ENCODE measurements at places on chromosomes 1 and 21. TPM values are rescaled to one million over a fixed set of nuclear protein-coding genes. Genes with fewer than 3 reads are reported as not detected.

The FCER1A gene
- not detected for total RNA-seq

The ERO1B gene
- total RNA-seq = 21.9 TPM

The TXNDC12 gene
- 33.4 TPM for total RNA-seq

The KCND3 gene
- 14.5 TPM for total RNA-seq

The HES3 gene
- total RNA-seq = not detected

The IL19 gene
- not detected for total RNA-seq

The DMBX1 gene
- not detected for total RNA-seq

The SHC1 gene
- total RNA-seq = 55.0 TPM

The LCA5L gene
- 2.8 TPM for total RNA-seq

DNA sequence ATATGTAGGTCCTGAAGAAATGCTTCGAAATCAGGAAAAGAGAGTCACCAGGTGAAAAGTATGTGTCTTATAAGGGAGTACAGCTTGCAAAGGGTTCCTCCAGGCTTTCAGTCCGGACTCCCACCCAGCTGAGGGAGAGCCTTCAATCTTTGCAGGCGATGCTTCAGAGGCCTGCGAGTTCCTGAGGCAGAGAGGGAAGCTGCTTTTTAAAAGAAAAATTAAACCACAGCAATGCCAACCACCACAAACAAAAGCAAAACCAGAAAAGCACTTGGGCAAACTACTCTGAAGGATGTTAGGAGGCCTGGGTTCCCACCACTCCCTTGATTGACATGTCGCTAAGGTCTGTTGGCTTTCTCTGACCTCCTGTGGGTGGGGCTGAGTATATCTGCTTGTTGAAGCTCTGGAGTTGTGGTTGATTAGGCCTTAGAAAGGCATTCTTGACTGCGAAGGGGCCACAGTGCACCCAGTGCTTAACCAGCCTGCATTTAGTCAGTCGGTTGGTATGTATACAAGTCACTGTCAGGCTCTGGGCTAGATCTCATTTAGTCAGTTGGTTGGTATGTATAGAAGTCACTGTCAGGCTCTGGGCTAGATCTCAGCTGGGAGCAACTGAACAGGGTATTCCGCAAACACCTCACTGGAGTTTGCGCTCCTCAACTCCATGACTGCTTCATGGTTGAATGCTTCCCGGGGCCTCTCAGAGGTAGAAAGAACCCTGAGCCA, 1.2 kb downstream of the NIPAL3 start:
- H3K27me3 ChIP-seq = no peaks in the 10 kb centered on the region
- H3K36me3 ChIP-seq = no peaks in the 10 kb centered on the region
- no peak overlapping the region for H3K4me3 ChIP-seq
- no peak for DNase-seq
- H3K4me1 ChIP-seq = no peaks in the 10 kb centered on the region

DNA sequence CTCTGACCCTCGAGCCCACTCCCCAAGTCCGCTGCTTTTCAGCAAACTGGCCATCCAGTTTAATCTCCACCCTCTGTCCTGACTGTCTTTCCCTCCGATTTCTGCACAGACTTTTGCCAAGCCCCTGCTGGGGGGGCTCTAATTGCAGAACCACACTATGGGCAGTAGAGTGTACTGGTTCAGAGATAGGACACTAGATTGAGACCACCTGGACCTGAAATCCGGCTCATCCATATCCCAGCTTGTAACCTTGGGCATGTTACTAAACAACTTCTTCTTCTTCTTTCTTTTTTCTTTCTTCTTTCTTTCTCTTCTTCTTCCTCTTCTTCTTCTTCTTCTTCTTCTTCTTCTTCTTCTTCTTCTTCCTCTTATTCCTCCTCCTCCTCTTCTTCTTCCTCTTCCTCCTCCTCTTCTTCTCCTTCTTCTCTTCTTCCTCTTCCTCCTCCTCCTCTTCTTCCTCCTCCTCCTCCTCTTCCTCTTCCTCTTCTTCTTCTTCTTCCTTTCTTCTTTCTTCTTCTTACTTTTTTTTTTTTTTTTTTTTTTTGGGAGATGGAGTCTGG, 7.7 kb downstream of the LRRC71 start:
- H3K4me1 ChIP-seq = no peaks in the 10 kb centered on the region
- no peak overlapping the region for H3K27ac ChIP-seq
- no peak for DNase-seq
- H3K4me3 ChIP-seq = no peak overlapping the region
- no peaks in the 10 kb centered on the region for H3K36me3 ChIP-seq
- H3K27me3 ChIP-seq = peaks cover 25% of the 10 kb centered on the region

DNA sequence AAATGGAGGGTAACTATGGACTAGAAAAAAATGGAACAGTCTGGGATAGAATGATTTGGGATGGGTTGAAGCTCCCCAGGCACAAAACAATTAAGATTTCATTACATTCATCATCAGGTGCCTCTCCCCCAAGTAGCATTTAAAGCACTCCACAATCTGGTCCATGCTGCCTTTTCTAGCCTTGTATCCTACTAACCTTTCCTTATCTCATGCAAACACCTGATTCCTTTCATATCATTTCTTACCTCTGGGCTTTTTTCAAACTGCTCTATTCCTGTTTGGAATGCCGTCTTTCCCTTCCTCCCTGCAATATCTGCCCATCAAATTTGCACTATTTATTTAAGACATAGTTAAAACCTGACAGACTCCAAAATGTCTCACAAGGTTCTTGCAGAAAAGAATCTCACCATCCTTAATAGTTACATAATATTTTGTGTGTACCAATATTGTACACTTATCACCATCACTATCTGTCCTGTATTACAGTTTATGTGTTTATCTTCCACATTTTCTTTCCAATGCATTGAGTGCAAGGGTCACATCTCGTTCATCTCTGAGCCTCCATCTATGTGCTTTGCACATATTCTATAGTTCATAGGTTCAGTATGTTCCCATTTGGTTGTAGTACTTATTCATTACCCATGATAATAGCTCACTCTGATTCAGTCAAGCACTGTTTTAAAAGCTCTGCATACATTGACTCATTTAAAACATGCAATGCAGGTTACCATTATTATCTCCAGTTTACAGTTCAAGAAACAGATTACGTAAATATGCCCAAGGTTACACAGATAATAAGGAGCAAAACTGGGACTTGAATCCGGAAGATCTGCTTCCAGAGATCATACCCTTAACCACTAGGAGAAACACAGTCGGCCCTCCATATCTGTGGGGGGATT, 16.1 kb upstream of the SHCBP1L start:
- H3K36me3 ChIP-seq = no peaks in the 10 kb centered on the region
- no peak overlapping the region for H3K4me3 ChIP-seq
- no peaks in the 10 kb centered on the region for H3K4me1 ChIP-seq
- H3K27ac ChIP-seq = no peak overlapping the region
- H3K27me3 ChIP-seq = no peaks in the 10 kb centered on the region
- no peak for DNase-seq

DNA sequence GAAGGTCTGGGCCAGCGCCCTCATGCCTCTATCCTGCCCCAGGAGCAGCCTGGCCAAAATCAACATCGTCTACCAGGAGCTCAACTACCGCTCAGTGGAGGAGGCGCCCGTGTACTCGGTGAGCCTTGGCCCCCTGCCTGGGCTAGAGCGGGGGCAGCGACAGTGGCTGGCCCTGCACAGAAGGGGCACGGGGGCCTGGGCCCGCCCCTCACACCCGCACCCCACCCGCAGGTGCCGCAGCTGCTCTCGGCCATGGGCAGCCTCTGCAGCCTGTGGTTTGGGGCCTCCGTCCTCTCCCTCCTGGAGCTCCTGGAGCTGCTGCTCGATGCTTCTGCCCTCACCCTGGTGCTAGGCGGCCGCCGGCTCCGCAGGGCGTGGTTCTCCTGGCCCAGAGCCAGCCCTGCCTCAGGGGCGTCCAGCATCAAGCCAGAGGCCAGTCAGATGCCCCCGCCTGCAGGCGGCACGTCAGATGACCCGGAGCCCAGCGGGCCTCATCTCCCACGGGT, 10.8 kb downstream of the SCNN1D start:
- H3K27me3 ChIP-seq = no peaks in the 10 kb centered on the region
- no peaks in the 10 kb centered on the region for H3K36me3 ChIP-seq
- no peak overlapping the region for H3K4me3 ChIP-seq
- H3K4me1 ChIP-seq = no peaks in the 10 kb centered on the region
- H3K27ac ChIP-seq = no peak overlapping the region

DNA sequence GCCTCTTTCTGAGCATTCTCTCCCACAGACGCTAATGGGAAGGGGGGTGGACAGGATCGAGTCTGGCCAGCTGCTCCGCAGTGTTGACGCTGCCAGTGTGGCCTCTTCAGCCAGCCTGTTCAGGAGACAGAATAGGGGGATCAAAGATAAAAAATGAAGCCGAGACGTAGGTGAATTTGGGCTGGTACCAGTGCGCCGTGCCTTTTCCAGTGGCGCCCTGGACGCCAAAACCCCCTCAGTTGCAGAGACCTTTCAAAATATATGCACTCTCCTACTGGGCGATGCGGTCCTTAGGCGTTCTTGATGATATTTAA, 1.1 kb downstream of the TTC3 start:
- H3K27ac ChIP-seq = peak overlapping the region; percentile 96
- no peaks in the 10 kb centered on the region for H3K27me3 ChIP-seq
- no peaks in the 10 kb centered on the region for H3K36me3 ChIP-seq
- no peak for DNase-seq
- peak overlapping the region; percentile 87 for H3K4me3 ChIP-seq

- no peak overlapping the region for H3K4me3 ChIP-seq
- H3K27me3 ChIP-seq = no peaks in the 10 kb centered on the region
- no peak for DNase-seq
- H3K27ac ChIP-seq = no peak overlapping the region
- peaks cover 4% of the 10 kb centered on the region for H3K36me3 ChIP-seq
Measured at GRCh38 chr1:211281320-211282022, 22.3 kb downstream of the RCOR3 start.

DNA sequence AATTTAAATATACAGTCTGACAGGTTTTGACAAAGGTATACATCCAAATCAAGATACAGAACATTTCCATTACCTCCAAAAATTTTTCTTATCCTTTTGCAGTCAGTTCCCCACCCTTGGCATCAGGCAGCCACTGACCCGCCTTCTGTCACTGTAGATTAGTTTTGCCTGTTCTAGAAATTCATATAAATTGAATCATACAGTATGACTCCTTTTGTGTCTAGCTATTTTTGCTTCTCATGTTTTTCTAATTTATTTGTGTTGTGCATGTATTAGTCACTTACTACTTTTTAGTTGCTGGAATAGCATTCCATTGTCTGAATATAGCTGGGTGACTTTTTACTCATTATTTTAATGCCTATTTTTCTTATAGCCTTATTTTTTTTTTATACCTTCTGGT, 3.8 kb downstream of the UTP25 start:
- H3K27ac ChIP-seq = no peak overlapping the region
- DNase-seq = no peak
- H3K4me3 ChIP-seq = no peak overlapping the region
- H3K4me1 ChIP-seq = peaks cover 8% of the 10 kb centered on the region
- peaks cover 38% of the 10 kb centered on the region for H3K36me3 ChIP-seq
- H3K27me3 ChIP-seq = no peaks in the 10 kb centered on the region

GRCh38 chr1:228094432-228095016, 8.6 kb downstream of the C1orf35 start:
- H3K27ac ChIP-seq = no peak overlapping the region

DNA sequence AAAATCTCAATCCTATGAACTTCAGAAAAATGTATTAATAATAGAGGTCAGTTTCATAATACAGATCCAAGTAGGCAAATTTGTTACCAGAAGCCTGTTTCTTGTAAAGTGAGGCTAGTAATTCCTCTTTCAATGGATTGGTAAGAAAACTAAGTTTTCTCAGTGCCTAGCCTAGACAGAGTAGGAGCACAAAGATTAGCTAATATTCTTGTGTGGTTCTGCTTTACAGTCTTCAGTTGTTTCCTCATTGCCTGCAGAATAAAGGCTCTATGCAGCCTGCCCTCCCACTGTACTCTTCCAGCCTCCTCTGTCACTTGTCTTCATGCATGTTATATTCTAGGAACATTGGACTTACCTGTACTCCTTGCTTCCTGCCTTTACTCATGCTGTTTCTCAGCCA, 2.4 kb upstream of the PPP1R15B start:
- no peaks in the 10 kb centered on the region for H3K36me3 ChIP-seq
- no peak overlapping the region for H3K27ac ChIP-seq
- no peaks in the 10 kb centered on the region for H3K4me1 ChIP-seq
- H3K27me3 ChIP-seq = no peaks in the 10 kb centered on the region

- no peak for DNase-seq
- no peaks in the 10 kb centered on the region for H3K4me1 ChIP-seq
- no peaks in the 10 kb centered on the region for H3K36me3 ChIP-seq
- no peak overlapping the region for H3K27ac ChIP-seq
- H3K27me3 ChIP-seq = no peaks in the 10 kb centered on the region
Measured at GRCh38 chr21:15092745-15093144, 27.9 kb upstream of the NRIP1 start.

GRCh38 chr21:37028570-37028969, 22.1 kb downstream of the RIPPLY3 start:
- no peak for DNase-seq
- H3K27ac ChIP-seq = no peak overlapping the region
- no peaks in the 10 kb centered on the region for H3K4me1 ChIP-seq

DNA sequence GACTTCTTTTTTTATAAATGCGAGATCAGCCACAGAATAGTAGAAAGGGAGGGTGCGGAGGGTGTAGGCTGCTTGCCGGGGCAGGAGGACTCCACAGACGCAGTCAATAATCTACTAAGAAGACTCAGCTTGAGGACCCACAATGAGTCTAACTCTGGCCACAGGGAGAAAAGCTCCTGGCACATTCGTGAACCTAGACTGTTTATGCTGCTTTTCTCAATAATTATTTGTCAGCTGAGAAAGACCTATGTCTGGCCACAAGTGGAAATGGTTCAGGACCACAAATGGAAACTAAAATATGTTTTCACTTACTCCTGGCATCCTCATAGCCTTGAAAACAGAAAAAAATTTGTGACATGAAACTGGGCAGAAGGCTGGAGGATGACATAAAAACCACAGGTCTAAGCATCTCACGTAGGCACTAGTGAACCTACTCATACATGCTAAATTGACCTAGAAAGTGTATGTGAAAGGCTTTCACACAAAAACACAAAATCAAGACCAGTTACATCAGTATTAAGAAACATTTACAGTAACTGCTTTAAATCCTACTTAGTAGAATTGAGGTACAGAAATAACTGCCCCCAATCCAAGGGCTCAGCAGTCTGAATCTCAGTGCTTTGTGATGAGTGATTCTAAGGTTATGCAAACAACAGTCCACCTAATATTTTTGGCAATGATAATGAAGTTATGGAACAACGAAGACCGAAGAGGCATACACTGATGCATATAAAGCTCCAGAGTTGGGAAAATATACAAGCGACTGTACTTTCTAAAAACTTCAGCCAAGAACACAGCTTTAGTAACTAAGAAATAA, 159.5 kb downstream of the SLC45A1 start:
- no peak overlapping the region for H3K4me3 ChIP-seq
- DNase-seq = no peak
- no peaks in the 10 kb centered on the region for H3K4me1 ChIP-seq
- no peaks in the 10 kb centered on the region for H3K27me3 ChIP-seq
- no peaks in the 10 kb centered on the region for H3K36me3 ChIP-seq
- H3K27ac ChIP-seq = no peak overlapping the region

DNA sequence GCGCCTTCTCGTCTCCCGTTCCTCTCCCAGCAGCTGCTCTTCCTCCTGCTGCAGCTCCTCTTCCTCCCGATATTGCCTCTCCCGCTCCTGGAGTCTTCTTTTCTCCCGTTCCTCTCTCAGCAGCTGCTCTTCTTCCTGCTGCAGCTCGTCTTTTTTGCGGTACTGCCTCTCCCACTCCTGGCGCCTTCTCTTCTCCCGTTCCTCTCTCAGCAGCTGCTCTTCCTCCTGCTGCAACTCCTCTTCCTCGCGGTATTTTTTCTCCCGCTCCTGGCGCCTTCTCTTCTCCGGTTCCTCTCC, 5.3 kb downstream of the TCHH start:
- no peak overlapping the region for H3K27ac ChIP-seq
- H3K4me3 ChIP-seq = no peak overlapping the region
- no peak for DNase-seq
- peaks cover 20% of the 10 kb centered on the region for H3K27me3 ChIP-seq
- H3K4me1 ChIP-seq = peaks cover 21% of the 10 kb centered on the region

Data from right lobe of liver (tissue), 6 donors.